ENCODE measurements at places on chromosomes 3 and 15.

DNA sequence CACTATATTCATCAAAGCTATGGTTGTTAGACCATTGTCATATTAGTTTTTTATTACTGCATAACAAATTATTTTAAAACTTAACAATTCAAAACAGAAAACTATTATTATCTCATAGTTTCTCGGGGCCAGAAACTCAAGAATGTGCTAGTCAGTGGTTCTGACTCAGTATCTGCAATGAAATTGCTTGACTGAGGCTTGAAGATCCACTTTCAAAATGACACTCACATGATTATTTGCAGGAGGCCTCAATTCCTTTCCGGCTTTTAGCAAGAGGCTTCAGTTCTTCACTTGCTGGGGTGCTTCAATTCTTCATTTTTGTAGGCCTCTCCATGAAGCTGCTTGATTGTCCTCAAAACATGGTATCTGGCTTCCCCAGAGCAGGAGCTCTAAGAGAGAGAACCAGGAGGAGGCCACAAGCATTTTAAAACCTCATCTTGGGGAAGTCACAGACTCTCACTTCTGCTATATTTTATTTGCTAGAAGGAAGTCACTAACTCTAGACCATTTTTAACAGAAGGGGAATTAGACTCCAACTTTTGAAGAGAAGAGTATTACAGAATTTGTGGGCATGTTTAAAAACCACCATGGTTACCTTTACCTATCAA, 383.7 kb downstream of the MFSD1 start:
- DNase-seq: no peak

DNA sequence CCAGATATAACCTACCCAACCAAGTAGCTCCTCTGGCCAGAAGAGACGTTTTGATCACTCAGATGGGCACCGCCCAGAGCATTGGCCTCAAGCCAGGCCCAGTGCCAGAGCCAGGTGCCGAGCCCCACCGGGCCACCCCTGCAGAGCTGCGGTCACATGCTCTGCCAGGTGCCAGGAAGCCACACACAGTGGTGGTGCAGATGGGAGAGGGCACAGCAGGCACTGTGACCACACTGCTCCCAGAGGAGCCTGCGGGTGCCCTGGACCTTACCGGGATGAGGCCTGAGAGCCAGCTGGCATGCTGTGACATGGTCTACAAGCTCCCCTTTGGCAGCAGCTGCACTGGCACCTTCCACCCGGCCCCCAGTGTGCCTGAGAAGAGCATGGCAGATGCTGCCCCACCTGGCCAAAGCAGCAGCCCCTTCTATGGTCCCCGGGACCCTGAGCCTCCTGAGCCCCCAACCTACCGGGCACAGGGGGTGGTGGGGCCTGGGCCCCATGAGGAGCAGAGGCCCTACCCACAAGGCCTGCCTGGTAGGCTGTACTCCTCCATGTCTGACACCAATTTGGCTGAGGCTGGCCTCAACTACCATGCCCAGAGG, 19.1 kb upstream of the APEH start:
- DNase-seq: no peak

- DNase-seq: peak; percentile 29
Observed at GRCh38 chr3:5188419-5189221, 1.1 kb downstream of the EDEM1 start.

DNA sequence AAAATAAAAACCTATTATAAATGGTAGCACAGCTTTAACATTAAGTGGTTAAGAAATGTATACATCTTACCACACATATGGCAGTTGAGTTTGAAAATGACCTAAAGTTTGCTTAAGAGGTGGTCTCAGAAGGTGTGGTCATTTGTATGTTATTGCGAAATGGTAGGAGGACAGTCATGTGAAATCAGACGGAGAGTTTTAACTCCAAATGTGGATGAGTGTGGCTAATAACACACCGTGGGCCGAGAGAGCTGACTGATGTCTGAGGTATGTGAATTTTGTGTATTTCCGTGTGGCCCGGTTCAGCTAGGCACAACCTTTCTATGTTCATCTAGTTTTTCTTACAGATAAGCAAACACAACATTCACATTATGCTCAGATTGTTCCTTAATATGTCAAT, 71.9 kb downstream of the ARNT2 start:
- DNase-seq: no peak

- DNase-seq: no peak
Observed at GRCh38 chr3:27905625-27906024, 183.5 kb upstream of the EOMES start.

DNA sequence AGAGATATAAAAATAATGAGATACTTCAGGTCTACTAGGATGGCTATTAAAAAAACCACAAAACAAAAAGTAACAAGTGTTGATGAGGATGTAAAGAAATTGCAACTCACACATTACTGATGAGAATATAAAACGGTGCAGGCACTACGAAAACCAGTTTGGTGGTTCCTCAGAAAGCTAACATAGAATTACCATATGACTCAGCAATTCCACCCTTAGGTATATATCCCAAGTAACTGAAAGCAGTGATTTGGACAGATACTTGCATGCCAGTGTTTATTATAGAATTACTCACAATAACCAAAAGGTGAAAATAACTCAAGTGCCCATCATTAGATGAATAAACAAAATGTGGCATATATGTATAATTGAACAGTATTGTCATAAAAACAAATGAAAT, 87.5 kb upstream of the MELTF start:
- DNase-seq: no peak

All from activated T-helper 1 cell treated with Interleukin-2 at 50 U/mL for 16 hours (primary cell).